Esophagus muscularis mucosa (tissue), 4 donors: ENCODE measurements at places on chromosomes 16 and 17. TPM values are rescaled to one million over a fixed set of nuclear protein-coding genes. Genes with fewer than 3 reads are reported as not detected.

DNA sequence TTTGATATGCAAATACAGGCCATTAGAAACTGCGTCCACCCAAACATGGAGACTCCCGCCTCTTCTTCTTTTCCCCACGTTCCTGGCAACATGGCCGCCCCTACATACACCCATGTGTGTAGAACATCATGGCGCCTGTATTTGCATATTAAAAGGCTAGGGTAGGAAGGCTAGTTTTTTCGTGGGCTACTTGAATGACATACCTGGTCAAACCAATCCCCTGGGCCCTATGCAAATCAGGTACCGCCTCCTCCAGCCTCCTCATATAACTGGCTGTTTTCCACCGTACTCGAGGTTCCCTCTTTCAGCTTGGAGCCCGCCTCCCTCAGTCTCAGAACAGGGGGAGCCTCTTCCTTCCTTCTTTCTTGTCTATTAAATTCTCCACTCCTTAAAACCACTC is 840 bp upstream of the CD300LB start:
- DNase-seq: no peak

The KLHL10 gene
- 2.7 TPM for total RNA-seq

DNA sequence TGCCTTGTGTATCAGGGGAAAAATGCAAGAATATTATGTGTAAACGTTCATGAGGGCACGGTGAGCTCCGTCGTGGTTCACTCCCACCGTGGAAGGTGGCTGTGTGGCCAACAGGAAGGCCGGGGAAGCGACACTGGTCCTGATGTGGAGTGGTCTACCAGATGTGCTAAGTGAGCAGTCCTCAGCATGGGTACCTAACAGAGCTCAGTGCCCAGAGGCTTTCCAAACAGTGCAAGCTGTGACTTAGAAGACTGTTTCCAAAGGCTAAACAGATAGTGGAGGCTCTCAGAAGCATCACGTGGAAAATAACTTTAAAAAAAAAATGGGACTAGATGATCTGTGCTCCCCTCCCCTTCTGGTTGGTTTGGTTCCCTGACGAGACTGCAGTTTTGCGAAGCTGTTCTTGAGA is 199.3 kb upstream of the CHMP6 start:
- no peak for DNase-seq

The CD79B gene
- 5.7 TPM for total RNA-seq

- no peak for DNase-seq
These were observed 9.7 kb downstream of the PRR29 start for GRCh38 chr17:64007838-64008282.

DNA sequence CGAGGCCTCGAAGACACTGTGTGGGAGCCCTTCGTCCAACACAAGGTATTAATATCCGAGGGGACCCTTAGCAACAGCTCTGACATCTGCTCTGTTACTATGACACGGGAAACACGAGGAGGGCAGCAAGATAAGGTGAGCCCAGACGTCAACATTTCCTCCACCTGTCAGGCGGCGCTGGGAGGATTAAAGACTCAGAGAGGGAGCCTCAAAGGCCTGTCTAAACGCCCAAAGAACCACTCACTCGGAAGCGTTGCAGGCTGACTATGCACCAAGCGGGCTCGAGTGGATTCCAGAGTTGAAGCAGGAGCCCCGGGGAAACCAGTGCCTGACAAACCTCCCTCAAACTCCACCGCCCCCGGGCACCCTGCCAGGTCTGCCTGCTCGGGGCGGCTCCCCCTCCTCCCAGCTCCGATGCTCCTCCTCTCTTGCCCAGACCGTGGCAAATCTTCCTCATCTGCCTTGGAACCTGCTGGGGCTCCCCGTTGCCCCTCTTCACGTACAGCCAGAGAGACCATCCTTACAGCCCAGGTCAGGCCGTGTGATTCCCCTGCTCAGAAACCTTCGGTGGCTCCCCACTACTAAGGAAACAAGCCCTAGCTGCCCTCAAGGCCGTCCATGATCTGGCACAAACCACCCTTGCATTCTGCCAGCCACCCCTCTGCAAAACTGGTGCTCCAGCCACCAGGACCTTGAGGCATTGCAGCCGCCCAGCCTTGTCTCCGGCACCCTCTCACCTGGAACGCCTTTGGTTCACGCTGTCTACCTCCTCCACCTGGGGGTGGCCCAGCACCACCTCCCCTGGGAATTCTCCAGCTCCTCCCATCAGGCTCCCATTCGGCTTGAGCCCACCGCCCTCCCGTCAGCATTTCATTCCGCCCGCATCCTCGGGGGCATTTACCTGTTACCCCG is 16.2 kb downstream of the RPH3AL start:
- DNase-seq: no peak
